ENCODE measurements at places on chromosomes 13 and 19.

- no peak for DNase-seq
These were observed 259.9 kb upstream of the STARD13 start for GRCh38 chr13:33545492-33545891.

DNA sequence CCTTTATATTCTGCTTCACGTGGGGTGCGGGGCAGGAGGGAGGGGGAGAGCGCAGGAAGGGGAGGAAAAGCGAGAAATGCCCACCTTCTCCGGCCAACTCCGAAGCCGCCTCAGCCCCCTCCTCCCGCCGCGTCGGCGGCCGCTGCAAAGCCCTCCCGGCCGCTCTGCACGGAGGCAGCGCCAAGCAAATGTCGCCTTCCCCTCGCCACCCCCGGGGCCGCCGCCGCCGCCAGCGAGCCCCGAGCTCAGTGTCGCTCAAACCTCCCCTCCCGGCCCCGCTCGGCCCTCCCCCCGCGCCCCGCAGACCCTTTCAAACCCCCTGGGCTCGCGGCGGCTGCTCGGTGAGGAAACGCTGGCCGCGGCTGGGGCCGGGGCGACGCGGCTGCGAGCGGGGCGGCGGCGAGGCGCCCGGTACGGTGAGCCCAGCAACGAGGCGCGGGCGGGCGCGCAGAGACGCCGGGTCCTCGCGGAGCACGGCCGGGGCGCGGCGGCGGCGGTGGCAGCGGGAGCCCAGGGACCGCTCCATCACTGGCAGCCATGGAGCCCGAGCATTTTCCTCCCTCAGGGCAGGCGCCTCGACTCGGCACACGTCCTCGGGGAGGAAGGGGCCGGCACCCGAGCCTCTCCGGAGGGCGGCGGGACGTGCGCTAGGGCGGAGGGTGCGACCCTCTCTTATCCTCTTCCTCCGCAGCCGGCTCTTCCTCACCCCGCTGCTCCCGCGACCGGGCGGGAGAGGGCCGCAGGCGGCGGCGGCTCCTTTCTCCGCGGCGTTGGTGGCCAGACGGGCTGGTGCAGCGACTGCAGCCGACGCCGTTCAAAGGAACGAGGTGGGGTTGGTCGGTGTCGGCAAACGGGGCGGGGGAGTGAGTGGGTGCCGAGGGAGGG lies 463 bp upstream of the TSC22D1 start:
- DNase-seq, result no peak

GRCh38 chr13:104483631-104484030 lies 1417.4 kb upstream of the SLC10A2 start:
- DNase-seq, result no peak

DNA sequence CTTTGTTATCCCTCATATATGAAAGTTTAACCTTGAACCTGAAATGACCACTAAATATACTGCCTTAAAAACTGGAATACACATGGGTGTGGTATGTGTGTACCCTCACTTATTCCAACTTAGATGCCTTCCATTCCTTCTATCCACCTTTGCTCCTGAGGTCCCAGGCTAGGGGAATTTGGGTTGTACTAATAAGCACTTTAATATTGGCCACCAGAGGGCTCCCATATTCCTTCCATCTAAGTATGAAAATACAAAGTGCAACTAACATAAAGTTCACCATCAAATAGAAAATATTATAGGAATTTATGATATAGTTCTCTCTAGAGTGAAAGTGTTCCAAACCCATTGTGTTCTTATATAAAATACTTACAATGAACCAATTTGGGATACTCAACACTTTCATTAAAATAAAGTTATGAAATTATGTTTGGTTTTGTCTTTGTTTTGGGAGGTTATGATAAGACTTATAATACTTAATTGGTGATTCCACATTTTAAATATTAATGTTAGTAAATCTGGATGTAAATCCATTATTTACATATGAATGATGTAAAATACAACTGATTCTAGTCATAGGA lies 62.3 kb downstream of the ITGBL1 start:
- no peak for DNase-seq

DNA sequence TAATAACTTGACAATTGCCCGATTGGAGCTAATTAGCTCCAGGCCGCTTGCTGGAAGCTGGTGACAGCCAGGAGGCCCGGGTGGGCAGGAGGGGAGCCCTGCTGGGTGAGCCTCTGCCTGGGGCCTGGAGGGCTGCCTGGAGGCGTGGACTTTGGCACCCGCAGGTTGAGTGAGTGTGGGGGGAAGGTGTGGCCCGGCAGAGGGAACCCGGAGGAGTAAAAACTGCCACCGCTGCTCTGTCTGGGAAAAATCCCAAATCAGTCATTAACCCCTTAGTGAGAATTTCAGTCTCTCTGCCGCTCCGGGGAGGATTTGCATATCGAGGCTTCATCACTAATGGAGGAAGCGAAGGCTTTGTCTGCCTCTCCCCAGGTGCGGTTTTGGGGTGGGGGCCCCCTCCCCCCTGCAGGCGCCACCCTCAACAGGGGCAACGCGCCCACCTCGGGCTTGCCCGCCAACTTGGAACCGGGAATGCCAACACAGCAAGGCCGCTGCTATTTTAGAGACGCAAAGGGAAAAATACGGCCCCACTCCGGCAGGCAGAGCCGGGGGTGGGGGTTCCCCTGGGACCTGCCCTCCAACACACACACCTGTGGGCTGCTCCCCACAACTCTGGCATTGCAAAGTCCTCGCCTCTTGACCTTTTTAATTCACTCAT lies 6.2 kb downstream of the EFNA2 start:
- DNase-seq, result no peak

DNA sequence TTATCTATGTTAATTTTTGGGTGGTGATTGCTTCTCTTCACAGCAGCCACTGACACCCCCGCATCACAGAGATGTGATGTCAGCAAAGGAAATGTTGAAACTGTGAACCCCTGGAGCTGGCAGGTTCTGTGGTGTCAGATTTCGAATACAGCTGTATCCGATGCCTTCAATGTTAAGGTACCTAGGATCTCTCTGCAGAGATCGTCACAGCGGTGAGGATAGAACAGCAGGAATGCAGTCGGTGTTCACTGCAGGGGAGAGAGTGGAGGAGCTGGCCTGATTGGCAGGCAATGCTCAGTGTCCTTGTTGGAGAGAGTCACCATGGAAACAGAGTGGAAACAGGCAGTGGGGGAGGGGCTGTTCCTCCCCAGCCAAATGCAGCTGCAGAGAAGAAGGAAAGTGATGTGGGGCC lies 79.5 kb upstream of the ZNF835 start:
- DNase-seq, result no peak

DNA sequence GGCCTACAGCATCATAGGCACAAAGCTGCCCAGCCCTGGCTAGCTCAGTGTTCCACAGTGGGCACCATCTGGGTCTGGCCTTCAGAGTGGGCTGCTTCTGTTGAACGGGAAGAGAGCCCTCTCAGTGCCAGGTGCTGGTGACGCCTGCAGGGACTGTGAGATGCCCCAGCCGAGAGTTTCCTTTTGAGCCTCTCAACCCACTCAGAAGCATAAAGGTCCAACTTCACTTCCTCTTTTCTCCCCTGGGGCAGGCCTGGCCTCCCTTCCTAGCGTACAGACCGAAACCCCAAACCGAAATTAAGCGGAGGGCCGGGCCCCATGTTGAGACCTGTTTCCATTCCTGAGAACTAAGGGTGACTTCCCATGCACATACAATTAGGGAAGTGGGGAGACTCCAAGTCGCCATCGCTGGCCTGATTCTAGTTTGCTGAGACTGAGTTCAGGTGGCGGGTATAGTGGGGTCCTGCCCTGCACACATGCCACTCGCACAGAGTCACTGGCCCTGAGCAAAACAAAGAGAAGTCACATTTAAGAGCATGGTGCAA lies 6.9 kb downstream of the RAB8A start:
- no peak for DNase-seq

- DNase-seq, result no peak
These were observed 7.0 kb upstream of the RCN3 start for GRCh38 chr19:49520705-49521319.

GRCh38 chr13:46490129-46490528 lies 62.8 kb upstream of the LRCH1 start:
- no peak for DNase-seq

All from RWPE2 (cell line).